ENCODE measurements at places on chromosomes 12 and 14.
A peak's percentile ranks its signal among the peaks of the same experiment; 100 is the strongest.

DNA sequence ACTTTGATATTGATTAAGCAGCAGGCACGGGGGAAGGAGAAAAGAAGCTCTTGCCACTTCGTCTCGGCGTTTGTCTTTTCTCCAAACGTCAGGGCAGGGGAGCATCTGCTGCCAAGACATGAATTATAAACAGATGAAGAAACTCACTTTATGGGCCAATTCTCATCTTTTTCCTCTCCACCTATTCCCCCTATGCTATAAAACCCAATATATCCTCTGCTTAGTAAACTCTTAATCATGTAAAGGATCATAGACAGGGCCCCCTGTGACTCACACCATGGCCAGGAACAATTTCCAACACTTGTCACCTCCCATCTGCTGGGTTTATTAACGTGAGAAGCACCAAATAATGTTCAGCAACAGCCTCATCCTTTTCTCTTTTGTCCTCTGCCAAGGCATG lies 1092.1 kb upstream of the TMEM132C start:
- no peak for DNase-seq

- DNase-seq, result no peak
Measured at GRCh38 chr12:18285161-18285560, 23.8 kb downstream of the PIK3C2G start.

DNA sequence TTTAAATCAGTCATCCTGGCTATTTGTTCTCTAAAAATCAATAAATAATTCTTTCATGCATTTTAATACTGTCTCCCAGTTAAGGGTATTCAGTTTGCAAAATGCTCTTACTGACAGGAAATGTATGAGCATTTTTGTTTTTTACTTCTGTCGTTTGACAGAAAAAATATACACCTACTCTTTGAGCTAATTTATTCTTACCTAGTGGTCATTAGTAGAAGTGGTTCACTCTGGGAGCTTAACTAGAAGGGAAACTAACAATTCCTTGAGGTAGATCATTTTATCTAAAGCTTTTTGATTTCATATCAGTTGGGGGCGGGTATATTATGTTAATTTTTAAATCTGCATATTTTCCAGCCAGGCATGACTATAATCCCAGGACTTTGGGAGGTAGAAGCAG lies 33.8 kb upstream of the PAPLN start:
- DNase-seq, result no peak

GRCh38 chr12:107411792-107412535 lies 273.6 kb upstream of the PWP1 start:
- DNase-seq, result peak; percentile 6

DNA sequence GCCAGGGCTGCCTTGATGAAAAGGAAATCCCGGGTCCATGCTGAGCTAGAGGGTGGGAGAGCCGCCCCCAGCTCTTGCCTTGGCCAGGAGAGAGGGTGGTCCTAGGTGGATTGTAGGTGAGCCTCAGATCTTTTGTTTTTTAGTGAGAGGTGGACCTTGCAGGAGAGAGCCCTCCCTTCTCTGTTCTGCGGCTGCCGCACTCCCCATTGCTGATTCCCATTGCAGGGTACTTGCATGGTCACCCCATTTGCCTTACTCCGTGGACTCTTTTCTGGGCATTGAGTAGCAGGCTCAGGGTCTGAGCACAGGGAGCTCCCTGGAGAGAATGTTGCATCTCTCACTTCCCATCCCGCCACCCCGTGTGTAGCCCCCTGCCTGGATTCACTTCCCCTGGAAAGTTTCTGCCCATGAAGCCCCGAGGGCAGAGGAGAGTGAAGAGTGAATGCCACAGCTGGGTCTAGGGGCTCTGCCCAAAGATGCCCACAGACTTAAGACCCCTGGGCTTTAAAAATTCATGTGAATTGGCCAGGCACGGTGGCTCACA lies 10.2 kb downstream of the VASH1 start:
- no peak for DNase-seq

- DNase-seq, result no peak
Measured at GRCh38 chr14:69895109-69895508, 15.9 kb downstream of the SMOC1 start.

- DNase-seq, result no peak
Measured at GRCh38 chr14:68501614-68502052, 291.2 kb downstream of the ZFP36L1 start.

GRCh38 chr12:90299666-90300065 lies 591.0 kb upstream of the ATP2B1 start:
- no peak for DNase-seq

GRCh38 chr12:24982250-24982649 lies 33.3 kb upstream of the BCAT1 start:
- no peak for DNase-seq

GRCh38 chr12:18422871-18423270 lies 161.6 kb downstream of the PIK3C2G start:
- DNase-seq, result no peak

GRCh38 chr14:104874571-104875411 lies 9.7 kb downstream of the CEP170B start:
- no peak for DNase-seq

DNA sequence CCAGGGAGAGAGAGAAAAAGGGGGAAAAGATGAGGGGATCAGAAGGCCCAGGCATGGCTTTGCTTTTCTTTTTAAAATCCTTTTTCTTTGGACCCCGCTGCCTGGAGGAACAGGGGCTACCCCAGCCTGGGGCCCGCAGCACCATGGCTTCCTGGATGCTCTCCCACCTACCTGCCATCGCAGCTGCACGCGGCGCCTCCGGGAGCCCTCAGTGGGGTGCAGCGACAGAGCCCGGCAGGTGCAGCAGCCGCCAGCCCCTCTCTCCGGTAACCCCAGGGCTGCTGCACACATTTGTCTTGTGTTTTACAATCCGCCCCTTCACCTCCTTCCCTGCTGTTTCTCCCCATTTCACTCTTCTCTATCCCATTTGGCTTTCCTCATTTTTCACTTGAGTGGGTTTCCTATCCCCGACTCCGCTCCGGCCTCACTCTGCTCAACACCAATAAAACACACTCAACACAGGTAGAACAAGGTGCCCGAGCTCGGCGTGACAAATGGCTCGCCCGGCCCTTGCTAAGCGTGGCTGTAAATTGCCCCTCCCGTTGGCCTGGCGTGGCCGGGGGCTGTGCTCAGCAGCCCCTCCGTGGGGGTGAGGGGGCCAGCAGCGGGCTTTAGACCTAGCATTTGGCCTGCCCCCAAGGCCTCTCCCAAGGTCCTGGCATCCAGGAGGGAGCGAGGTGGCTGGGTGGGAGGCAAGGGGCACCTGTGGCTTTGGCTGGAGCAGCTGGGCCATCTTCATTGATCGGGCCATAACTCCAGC lies 52.6 kb upstream of the GPATCH2L start:
- DNase-seq, result no peak

GRCh38 chr14:60396718-60397343 lies 89.0 kb downstream of the C14orf39 start:
- no peak for DNase-seq

DNA sequence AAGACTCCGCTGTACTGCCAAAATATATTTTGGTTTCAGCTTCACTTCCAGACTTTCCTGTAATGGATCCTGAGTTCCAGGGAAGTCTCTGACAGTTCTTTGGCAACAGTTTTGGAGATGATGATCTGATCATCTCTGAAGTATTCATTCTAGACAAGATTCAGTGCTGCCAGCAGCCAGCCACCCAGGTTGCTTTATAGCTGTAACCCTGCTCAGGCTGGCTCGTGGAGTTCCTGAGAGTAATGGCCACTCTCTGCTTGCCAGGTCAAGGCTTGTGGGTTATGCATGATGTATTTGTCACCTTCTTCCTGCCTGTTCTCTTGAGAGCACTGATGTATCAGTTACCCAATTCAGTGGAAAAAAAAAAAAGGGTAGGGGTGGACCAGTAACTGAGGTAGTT lies 124.3 kb downstream of the PPHLN1 start:
- no peak for DNase-seq

- DNase-seq, result no peak
Measured at GRCh38 chr12:79296871-79297270, 393.9 kb downstream of the PAWR start.

- no peak for DNase-seq
Measured at GRCh38 chr14:93103392-93104080, 12.2 kb downstream of the ITPK1 start.

GRCh38 chr12:30811966-30812365 lies 57.2 kb upstream of the CAPRIN2 start:
- DNase-seq, result no peak

DNA sequence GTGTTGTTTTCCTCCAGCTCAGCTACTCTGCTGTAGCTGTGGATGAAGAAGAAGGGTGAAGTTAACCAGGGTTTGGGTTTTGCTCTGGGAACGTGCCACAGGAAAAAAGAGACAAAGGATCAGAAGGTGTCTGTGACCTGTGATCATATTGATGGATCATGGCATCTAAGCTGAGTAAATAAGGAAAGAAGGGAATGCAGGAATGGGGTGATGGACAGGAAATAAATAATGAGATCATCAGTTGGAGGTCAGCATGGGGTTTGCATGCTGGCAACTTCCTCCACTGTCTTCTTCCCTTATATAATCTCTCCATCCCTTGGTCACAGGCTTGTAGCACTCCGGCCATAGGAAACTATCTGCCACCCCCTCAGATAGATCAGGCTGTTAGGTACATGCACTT lies 430.3 kb upstream of the PDE3A start:
- DNase-seq, result no peak

DNA sequence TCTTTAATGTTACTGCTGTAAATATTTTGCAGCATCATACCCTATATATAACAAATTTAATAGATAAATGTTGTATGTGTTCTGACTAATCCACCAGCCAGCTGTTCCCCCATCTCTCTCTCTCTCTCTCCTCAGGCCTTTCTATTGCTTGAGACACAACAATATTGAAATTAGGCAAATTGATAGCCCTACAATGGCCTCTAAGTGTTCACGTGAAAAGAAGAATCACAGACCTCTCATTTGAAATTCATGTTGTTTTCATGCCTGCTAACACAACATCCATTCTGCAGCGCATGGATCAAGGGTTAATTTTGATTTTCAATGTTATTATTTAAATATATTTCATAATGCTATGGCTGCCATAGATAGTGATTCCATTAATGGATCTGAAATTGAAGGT lies 1.8 kb upstream of the FSCB start:
- no peak for DNase-seq
